ENCODE measurements at places on chromosomes 12 and 14.

DNA sequence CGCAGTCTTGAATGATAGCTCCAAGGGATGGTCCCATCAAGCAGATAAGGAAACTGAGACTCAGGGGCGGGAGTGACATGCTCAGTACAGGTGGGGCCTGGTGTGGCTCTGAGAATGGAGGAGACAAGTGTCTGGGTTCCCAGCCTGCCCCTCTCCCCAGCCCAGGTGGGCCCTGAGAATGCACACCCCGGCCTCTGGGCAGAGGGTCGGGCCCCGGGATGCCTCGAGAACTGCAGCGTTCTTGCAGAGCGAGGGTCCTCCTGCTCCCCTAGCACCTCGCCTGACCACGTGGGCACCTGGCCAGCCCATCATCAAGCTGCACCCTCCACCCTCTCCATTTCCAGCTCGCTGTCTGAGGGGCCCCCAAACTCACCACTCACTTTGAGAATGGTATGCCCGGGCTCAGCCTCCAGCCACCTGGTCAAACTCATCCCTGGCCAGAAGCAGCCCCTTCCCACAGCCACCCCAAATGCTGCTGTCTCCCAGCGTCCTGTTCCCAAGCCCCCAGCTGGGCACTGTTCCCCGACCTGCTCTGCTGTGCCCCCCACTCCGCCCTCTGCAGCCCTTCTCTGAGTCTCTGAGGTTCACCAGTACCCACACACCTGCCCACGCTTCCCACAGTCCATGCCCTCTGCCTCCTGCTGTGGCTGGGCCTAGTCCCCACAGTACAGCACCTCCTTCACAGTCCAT is 44.3 kb downstream of the CYP46A1 start:
- DNase-seq = no peak

DNA sequence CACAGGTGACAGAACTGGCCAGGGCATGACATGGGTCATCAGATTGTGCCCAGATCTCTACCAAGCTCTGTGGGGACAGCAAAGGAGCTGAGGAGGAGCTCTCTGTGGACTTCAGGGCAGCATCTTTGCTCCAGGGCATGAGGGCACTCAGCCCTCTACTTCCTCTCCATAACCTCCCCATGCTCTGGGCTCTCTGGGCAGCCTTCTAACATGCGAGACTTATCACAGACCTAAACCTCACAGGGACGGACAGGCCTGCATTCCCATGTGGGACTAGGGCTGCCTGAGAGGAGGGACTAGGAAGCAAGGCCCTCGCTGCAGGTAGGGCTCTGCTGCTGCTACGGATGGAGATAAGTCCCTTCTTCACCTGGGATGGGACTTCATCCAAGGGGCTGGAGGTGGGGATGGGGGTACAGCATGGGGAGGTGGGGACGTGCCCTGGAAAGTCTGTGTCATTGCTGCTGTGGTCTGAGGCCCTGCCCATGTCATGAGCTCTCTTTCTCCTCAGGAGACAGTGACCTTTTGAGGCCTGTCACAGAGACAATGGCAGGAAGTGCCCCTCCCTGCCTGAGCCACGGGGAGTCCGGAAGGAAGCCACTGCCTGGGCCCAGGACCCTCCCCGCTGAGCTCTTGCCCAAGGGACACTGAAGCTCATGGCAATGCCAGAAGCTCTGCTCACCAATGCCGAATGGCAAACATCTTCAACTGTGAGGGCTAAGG is 44.1 kb downstream of the PITPNM2 start:
- DNase-seq = peak; percentile 19

DNA sequence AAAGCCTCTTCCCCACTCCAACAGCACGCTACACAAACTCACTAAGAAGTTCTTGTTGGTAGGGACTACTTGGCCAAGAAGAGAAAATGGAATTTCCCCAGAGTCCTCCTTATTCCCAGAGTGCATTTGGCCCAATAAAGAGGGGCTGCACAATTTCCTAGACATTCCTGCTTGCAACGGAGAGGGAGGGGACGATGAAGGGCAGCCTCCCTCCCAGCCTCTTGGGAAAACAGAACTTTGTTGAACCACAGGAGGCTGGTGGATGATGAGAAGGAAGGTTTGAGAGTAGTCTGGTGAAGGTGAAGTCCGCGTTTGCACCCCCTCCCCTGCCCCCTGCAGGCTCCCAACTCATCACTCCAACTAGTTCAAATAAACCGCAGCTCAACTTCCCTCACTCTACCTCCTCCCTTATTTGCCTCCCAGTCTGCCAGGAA is 19.1 kb upstream of the TBX3 start:
- DNase-seq = no peak

- DNase-seq = no peak
Measured at GRCh38 chr12:1591543-1591942, 2.8 kb downstream of the FBXL14 start.

GRCh38 chr12:84648425-84648824 is 264.2 kb downstream of the SLC6A15 start:
- no peak for DNase-seq

DNA sequence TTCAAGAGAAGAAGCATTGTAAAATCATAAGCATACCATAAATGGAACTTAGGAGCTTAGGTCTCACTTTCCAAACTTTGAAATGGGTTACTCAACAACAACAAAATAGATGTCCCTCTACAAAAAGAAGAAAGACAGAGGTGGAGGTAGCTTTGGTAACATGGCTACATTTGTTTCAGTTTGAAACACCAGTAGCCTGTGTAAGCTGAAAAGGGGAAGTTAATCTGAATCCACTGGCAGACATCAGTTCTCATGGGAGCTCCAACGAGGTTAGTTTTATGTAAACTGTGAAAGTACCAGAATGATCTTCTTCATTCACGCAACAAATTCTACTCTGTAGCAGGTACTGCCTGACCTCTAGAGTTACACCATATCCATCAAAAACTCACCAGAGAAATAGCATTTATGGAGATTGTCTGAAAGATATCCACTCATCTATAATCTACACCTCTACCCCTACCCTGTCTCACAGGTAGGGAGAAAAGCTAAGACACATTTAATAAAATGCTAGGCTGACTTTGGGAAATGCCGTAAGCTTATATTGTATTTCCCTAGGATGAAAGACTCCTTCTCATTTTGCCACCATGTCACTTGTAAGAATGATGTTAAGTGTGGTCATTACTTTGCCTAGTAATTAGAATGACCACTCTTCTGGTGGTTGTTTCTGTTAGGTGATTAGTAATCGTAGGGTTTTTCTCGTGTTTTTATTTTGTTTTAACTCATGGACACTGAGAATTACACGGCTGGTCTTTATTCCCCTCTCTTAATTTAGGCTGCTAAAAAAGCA is 224.1 kb downstream of the ASCL1 start:
- DNase-seq = no peak

GRCh38 chr12:50923361-50924130 is 28.8 kb upstream of the HIGD1C start:
- no peak for DNase-seq

DNA sequence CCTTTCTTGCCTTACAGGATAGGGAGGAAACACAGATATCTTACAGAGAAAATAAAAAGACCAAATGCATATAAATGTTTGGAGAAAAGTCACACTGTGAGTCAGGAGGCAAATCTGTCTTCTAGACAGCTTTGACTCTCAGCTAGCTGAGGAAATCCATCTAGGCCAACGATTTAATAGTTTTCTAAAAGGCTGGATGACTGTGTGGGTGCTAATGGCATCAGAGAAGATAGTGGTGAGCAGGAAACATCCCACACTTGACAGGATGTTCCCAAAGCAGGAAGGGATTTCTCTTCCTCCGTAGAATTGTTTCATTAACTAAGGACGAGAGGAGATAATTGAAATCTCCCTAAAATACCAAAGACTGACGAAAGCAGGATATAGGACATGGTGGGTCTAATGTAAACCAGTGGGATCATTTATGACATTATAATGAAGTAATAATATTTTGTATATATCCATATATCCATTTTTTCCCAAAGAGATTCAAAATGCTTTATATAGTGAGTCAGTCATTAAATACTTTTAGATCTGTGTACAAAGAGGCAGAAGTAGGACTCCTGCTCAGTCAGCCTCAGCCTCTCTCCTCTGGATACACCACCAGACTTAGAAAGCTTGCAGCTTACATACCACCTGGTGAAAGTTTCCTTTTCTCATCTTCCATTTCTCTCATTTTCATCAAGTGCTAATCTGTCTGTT is 44.3 kb upstream of the PSMA6 start:
- no peak for DNase-seq

GRCh38 chr12:121114019-121114639 is 18.5 kb upstream of the P2RX7 start:
- no peak for DNase-seq
